CD4-positive, alpha-beta T cell treated with Interleukin-21 for 1 hour (primary cell): ENCODE measurements at places on chromosomes 4 and X.

DNA sequence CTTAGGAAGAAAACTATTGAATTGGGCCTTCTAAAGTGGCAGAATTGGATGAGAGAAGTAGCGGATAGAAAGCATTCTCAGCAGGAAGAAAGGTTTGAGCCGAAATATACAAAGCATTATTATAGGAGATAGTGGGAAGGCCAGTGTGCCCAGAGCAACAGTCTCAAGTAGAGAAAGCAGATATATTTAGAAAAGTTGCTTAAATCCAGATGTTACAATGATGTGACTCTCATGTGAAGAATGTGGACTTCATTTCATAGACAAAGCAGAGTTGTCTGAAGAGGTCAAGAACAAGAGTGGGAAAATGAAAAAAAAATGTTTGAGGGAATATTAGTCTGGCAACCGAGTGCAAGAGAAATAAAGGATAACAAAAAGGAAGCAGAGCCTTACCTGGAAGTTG, 66.9 kb downstream of the SYNPO2 start:
- no peak for DNase-seq

DNA sequence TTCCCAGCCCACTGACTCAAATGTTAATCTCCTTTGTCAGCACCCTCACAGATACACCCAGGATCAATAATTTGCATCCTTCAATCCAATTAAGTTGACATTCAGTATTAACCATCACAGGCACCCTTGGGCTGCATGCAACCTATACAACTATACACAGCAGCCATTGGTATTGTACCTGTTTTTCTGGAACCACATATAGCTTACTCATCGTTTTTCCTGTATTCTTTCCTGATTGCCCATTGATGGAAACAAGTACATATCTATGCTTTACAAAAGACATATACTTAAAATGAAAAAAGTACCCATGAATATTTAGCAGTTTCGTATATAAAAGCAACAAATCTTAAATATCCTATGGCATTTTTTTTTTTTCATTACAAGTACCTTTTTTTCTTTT, 3.7 kb upstream of the FOXR2 start:
- no peak for DNase-seq

DNA sequence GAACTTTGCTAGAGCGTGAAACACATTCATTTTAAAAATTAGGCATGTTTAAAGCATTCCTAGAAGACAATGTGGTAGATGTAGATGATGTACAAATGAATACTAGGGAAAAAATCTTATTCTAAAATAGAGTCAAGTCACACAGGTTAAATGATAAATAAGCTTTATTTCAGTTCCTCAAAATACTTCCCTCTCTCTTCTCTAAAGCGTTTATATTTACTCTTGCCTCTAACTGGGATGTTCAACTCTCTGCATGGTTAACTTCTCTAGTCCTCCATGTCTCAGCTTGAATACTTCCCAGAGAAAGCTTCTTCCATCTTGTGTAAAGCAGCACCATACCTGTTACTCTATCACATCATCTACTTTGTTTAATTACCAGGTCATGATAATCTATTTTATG, 30.9 kb upstream of the GLRA3 start:
- no peak for DNase-seq

GRCh38 chr4:174317531-174317930, 33.8 kb downstream of the CEP44 start:
- DNase-seq: no peak

GRCh38 chr4:184346682-184347081, 127.7 kb downstream of the IRF2 start:
- no peak for DNase-seq

DNA sequence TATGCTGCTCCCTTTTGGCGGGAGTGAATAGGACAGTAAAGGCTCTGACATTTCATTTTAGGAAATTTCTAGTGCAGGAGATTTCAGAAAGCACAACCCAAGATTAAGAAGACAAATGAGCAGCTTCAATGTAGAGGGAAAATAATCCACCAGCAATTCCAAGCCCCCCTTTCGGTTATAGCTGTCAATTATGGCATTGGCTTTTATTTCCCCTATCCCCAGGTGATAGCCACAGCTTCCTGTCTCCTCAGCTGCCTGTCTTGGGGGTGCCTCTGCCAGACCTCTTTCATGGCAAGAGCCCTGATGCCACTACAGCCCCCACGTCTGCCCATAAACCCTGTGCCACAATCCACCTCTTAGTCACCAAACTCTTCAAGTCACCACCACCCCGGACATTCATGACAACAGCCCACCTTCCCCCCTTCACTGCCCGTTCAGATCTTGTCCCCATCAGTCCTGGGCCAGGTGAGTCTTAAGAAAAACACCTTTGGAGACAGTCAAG, 48.4 kb upstream of the CLNK start:
- no peak for DNase-seq

DNA sequence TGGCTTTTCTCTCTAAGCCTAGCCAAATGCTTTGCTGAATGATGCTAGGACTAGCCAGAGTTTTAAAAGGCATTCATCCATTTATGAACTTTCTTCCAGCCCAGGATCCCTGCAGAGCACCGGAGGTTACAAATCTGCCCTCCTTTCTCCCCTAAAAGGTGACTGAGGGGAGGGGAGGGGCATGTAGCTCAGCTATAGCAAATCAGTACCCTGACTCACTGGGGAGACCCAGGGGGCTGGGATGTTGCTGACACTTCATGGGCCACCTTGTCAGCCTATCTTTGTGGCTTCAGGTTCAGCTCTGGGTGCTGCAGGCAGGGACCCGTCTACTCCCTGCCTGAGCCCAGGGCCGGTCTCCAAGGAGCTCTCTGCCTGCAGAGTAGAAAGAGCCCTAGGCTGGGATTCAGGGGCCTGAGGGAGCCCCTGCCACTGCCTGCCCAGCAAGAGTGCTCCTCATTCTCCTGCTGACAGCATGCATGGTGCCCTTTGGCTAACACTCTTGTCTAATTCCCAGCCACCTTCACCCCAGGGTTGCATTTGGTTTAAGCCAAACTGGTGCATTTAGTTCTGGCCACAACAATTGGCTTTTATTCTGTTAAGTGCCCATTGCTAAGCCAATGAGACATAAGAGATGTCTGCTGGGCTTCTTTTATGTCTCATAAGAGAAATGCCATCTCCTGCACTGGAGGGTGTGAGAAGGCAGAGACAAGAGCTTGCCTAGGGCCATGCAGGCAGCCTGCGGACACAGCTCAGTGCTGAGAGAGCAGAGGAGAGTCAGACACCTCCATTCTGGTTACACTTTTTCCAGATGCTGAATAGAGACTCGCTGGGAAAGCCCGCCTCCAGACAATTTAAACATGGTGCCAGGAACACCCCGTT, 11.9 kb upstream of the UBA6 start:
- DNase-seq: no peak

DNA sequence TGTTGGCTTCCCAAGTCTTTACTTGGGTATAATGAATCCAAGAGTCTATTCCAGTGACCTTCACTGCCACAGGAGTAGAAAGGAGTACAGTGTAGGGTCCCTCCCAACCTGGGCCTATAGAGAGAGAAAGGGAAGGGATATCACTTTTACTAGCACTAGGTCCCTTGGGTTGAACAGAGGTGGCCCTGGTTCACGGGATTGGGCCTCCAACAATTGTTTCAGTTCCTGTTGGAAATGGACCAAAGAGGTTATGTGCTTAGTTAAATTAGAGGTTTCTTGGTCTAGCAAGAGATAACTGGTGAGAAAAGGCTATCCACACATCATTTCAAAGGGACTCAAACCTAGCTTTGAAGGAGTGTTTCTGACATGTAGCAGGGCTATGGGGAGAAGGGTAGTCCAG, 57.1 kb upstream of the MED14 start:
- no peak for DNase-seq

GRCh38 chrX:3609810-3610209, 103.6 kb downstream of the PRKX start:
- DNase-seq: no peak

DNA sequence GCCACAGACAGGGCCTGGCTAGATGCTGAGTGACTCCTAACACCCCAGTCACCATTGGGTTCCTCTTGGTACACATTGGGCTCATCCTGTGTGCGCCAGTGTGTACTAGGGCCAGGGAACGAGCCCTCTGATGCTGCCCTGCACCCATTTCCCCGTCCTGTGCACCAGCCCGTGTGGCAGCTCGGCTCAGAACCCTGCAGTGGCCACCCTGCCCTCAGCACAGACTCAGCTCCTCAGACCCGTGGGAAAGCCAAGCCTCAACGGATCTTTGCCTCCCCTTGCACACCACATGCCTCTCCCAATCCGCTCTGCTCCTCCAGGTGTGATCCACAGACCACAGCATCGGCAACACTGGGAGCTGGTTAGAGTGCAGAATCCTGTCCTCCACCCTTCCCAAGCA, 38.6 kb downstream of the EVC start:
- no peak for DNase-seq
